ENCODE measurements at places on chromosomes 6 and 20.
A peak's percentile ranks its signal among the peaks of the same experiment; 100 is the strongest.

DNA sequence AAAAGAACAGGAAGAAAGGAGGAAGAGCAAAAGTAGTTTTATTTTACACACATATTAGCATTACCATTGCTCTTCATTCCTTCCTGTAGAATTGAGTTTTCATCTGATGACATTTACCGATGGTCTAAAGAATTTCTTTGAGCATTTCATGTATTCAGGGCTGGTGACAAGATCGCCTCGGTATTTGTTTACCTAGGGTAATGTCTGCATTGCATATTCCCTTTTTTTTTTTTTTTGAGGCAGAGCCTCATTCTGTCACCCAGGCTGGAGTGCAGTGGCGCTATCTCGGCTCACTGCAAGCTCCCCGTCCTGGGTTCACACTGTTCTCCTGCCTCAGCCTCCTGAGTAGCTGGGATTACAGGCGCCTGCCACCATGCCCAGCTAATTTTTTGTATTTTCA is 19.3 kb downstream of the RAB22A start:
- no peak for DNase-seq

DNA sequence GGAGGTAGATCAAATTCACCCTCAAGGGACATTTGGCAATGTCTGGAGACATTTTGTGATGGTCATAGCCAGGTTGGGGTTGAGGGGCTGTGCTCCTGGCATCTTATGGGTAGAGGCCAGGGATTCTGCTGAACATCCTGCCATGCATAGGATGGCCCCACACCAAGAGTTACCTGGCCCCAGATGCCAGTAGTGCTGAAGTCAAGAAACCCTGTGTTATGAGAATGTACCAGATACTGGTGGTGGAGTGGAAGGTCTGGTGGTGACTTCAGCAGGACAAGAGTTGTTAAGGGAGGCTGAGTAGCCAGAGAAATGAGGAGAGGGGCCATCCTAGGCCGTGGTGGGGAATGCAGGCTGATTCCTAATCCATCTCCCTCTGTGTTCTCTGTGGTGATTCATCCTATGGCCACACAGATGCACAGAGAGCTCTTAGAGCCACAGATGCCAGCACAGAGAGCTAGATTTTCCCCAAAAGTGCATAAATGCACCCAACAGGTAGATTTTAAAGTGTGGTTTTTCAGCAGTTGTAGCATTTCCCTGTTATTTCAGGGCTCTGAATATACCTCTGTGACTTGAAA is 43.6 kb downstream of the CDYL start:
- no peak for DNase-seq

- no peak for DNase-seq
These were observed 58.7 kb upstream of the PHACTR1 start for GRCh38 chr6:12657884-12658283.

DNA sequence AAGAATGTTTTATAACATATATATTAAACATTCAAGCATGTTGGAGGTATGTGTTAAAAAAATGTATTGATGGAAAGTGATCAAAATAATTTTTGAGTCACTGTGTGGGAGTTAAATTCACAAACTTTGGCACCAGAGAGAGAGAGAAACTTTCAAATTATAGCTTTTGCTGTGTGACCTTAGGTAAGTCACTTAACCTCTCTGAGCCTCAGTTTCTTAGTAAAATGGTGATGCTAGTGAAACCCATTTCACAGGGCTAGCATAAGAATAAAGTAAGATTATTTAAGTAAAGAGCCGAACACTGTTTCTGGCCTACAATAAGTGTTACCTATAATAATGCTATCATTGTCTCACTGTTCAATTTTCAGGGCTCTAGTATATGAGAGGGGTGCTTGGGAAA is 4.1 kb upstream of the PROCR start:
- DNase-seq = no peak

GRCh38 chr20:33310327-33310899 is 27.4 kb downstream of the BPIFB1 start:
- DNase-seq = no peak

DNA sequence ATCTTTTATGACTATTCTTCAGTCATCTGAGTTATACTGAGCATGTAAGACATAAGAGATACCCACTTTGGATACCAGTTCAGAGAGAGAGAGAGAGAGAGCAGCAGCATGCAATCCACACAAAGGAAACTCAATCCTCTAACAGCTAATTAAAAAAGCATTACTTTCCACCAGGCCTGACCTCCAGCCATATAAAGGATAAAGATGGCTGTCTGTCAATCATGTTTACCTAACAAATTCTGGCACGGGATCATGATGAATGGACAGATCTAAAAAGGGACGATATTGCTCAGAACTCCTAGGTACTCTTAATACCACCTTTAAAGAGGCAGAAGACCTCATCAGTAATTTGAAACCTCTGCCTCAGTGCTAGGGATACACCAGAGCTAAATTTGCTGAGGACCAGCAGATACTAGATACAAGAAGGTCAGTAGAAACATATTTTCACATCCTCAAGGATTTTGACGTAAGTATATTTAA is 159.2 kb downstream of the RPS12 start:
- DNase-seq = no peak

DNA sequence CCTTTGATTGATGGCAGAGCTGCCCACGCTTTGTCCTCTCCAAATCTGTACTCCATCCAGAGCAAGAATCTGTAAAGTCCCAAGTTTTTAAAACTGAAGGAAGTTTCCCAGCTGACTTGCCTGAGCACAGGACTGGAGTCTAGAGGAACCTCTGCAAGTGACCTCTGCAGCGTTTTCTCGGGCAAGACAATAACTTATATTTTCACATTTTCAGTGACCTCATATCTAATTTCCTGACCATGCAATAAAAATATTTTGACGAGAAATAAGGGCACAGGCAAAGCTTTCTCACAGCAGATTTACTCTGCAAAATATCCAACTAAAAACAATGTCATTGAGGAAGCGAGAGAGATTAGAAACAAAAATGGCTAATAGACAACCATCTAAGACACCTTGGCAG is 185.5 kb upstream of the SNX9 start:
- no peak for DNase-seq

DNA sequence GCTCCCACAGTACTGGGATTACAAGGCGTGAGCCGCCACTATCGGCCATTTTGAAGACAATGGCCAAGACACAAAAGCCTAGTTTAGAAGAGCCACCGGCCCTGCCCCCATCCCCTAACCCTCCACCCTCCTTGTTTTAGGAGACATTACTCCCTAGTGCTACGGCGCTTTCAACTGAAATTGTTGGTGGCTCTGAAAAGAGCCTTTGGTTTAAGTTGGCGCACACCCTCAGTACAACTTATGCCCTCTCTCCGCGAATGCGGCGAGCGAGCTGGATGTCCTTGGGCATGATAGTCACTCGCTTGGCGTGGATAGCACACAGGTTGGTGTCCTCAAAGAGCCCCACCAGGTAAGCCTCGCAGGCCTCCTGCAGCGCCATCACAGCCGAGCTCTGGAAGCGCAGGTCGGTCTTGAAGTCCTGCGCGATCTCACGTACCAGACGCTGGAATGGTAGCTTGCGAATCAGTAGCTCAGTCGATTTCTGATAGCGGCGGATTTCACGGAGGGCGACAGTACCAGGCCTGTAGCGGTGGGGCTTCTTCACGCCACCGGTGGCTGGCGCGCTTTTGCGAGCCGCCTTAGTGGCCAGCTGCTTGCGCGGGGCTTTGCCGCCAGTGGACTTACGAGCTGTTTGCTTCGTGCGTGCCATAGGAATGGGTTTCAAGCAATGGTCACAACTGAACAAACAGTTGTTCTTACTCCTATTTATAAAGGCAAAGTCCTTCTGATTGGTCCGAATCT is 114.9 kb upstream of the BTN3A2 start:
- DNase-seq = peak; percentile 30

DNA sequence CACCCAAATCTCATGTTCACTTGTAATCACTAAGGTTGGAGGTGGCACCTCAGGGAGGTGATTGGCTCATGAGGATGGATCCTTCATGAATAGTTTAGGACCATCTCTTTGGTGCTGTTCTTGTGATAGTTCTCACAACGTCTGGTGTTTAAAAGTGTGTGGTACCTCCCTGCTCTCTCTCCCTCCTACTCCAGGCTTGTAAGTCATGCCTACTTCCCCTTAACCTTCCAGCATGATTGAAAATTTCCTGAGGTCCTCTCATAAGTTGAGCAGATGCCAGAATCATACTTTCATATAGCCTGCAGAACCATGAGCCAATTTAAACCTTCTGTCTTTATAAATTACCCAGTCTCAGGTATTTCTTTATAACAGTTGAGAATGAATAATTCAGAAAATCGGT is 16.6 kb downstream of the HLA-A start:
- DNase-seq = no peak

DNA sequence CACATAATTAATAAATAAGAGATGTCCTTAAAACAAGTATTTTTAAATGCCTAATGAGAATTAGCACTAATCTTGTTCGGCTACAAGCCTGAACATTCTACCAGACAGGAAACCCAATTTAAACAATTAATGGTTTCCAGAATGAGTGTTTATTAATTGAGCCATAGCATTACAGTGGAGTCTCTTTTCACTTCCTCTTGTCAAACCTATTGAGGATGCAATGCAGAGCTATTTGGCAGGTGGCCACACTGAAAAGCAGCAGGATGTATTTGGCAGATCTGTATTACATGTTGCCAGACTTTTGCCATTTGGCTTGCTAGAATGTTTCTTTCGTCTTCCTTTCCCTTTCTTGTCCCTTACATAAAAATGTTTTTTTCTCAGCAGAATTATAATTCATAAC is 475.2 kb upstream of the MARCKS start:
- DNase-seq = no peak

GRCh38 chr20:1871807-1872458 is 23.3 kb upstream of the SIRPA start:
- DNase-seq = no peak

- DNase-seq = no peak
These were observed 129.4 kb downstream of the BCAS1 start for GRCh38 chr20:53940907-53941545.

DNA sequence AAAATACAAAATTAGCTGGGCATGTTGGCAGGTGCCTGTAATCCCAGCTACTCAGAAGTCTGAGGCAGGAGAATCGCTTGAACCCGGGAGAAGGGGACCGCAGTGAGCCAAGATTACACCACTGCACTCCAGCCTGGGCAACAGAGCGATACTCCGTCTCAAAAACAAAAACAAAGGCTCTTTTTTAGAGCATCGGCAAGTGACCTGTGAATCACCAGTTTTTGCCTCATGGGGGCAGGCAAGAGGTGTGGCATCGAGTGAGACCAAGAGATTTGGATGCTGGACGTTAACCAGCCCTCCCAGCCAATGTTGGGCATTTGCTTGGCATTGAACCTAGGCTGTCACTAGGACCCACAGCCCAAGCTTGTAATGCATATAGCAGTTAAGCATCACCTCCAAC is 14.6 kb upstream of the CDK5RAP1 start:
- no peak for DNase-seq

DNA sequence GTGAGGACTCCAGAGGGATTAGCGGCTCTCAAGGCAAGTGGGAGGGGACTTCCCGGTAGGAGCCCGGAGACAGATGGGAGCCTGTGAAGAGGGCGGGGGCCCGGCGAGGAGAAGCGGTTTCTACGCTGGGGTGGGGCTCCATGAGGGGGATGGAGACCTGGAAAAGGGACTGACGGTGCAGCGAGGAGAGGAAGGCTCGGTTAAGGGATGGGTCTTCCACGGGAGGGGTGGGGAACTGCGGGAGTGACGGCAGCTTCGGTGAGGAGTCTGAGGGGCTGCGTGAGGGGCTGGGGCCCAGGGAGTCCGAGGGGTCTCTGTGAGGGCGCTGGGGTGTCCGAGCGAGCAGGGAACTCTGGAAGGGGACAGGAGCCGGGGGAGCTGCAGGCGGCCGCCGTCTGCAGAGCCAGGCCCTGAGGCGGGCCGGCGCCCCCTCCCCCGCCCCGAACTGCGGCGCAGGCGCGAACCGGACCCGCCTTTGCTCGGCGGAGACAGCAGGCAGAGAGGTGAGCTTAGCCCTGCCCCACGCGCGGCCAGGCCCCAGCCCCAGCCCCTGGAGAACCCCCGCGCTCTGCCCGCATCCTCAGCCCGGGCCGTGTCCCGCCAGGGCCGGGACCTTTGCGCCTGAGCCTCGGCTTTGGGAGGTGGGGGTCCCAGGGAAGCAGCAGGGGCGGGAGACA is at the start of gene NRSN2:
NRSN2 (plus strand) TSS at position 472 of the 677 bp plus-strand sequence. CDS start 2,533 bp downstream, outside the sequence.
- DNase-seq = no peak

GRCh38 chr20:37473249-37474000 is 47.6 kb upstream of the NNAT start:
- DNase-seq = no peak

GRCh38 chr6:2951728-2952127 is 19.6 kb downstream of the SERPINB6 start:
- no peak for DNase-seq

DNA sequence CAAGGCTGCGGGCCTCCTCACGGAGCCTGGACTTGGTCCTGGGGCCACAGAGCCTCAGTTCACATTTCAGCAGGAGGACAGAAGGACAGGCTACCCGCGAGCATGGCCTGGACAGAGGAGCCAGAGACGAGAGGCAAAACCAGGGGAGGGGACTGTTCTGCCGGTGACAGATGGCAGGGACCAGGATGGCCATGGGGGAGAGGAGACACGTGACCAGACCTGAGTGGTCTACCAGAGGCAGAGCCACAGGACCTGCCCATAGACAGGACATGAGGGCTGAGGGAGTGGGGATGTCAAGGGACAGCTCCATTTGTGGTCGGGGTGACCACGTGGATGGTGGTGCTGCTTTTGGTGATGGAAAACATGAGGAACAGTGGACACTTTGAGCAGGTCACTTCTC is 207.9 kb downstream of the NFATC2 start:
- no peak for DNase-seq

DNA sequence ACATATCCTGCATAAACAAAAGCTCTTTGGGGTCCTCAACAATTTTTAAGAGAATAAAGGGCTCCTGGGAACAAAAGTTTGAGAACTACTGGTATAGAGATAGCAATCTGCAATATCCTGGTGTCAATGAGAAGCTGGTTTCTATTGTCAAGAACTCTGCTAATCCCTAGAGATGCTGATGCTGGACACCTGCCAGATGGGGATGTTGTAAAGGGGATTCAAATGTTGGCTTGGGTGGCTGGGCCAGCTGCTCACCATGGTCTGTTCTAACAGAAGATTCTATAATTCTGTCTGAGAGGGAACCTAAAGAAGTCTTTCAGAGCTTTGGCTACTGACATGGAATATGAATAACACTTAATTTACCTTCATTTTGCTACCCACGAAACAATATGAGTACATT is 137.8 kb downstream of the BTBD9 start:
- no peak for DNase-seq

DNA sequence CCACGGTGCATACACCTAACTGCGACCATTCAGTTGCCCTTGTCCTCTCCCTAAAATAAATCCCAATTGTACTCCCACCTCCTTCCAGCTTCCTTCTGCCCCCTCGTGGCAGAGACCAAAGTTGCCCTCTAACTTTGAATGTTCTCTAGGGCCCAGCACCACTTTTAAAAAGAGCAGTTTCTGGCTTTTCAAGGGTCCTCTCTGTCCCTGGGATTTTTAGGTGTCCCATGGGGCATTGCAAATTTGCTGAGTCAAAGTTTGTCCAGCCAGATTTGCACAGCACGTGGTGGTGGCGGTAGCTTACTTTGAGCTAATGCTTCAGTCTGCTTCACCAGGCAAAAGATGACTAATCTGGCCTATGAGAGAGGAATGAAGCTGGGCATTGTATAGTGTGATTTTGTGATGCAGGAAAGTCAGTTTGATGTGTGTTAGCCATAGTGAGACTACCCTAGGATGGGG is 100.2 kb downstream of the PERP start:
- DNase-seq = no peak

All from stimulated activated CD8-positive, alpha-beta memory T cell treated with anti-CD3 and anti-CD28 coated beads, Interleukin-15, amount 100 ng/mL, for 24 hours (primary cell).